ENCODE measurements at places on chromosomes 3 and 15.

DNA sequence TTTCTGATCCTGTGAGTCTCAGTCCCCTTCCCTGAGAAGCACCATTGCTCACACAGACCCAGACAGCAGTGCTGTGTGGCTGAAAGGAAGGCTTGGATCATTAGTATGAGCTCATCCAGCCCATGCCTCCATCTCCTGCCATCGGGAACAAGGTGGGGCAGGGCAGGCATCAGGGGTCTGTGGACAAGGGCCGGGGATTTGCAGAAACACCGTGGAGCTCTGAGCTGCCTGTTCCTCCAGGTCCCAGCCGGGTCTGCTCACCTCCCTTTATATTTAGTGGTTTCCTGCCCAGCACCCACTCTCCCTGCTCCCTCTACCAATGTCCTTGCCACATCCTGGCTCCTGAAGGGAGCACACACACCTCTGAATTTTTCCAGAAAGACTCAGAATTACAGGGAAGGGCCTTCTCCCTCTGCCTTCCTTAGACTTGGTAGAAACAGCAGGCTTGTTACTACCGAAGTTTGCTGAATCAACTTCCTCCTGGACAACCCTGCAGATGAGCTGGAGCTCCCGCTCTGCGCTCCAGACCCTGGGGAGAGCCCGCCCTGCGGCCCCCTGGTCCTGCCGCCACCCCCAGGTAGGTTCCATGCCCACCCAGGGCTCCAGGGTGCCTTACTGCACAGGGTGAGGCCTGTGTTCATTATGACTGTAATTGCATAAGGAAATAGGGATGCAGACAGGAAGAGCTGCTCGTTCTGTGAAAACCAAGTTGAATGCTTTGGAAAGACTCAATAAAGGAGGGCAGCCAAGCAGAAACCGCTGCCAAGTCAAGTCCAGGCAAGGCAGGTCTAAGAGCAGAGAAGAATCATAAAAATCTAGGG lies 128.1 kb downstream of the NSMCE3 start:
- no peak for DNase-seq

DNA sequence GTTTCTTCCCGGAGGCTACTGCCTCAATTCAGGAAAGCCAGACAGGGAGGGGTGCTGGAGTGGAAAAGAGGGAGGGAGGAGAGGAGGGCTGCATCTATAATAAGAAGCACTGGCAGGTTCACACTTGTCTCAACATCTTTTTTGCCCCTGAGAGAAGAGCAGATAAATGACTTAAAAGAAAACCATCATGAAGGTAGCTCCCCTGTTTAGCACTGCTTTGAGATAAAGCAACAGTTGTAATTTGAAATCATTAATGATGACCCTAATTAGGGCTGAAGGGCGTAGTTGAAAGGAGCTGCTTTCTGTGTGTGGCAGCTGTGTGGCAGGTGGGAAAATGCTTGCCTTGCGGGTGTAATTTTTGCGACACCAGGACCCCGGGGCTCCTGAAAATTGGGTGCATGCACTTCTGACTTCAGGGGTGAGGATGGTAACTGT lies 222.8 kb upstream of the IL12A start:
- no peak for DNase-seq

- DNase-seq, result no peak
These were observed 353.8 kb downstream of the NAALADL2 start for GRCh38 chr3:175212896-175213295.

- no peak for DNase-seq
These were observed 301.4 kb downstream of the OCA2 start for GRCh38 chr15:27797765-27798164.

DNA sequence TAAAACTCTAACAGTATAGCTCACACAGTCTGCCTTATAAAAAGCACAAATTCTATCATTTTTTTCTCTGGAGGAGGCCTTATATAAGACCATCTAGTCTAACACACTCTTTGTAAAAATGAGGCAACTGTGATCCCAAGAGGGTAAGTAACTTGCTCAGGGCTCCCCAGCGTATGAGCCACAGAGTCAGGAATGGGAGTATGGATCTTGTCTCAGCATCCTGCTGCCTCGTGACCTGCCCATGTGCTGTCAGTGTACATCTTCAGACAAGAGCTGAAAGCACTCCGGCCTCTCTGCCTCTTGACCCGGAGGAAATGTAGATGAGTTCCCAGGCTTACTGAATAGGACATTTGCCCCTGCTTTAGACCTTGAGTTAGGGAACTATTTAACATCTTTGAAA lies 28.4 kb upstream of the MEF2A start:
- DNase-seq, result no peak

DNA sequence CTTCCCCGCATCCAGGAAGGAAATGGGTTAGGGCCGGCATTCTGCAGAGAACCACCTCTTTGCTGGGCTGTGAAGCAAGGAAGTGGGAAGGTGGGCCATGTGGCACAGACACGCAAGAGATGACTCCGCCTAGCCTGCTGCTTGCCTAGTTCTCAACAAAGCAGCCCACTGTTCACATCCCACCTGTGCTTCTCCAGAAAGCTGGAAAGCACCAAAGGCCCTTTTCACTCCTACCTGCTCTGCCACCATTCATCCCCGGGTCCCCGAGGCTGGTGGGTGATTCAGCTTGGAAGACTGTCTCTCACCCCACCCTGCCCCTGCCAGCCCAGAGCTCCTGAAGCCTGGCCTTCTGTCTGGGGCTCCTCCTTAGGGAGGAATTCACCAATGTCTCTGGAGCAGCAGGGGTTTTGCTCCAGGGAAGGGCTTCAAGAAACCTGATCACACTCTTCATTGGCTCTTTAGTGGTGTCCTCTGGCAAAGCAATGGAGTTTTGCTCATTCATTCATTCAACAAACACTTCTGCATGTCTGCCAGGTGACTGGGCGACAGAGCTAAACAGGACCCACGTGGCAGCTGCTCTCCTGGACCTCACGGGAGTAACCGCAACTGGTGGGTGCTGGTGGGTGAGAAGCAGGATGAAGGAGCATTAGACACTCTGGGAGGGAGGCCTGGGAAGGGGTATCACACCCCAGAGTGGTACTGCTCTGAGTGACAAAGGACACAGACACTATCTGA lies 145.4 kb upstream of the TLE3 start:
- DNase-seq, result no peak

GRCh38 chr3:58173669-58174398 lies 36.9 kb downstream of the DNASE1L3 start:
- peak; percentile 54 for DNase-seq

DNA sequence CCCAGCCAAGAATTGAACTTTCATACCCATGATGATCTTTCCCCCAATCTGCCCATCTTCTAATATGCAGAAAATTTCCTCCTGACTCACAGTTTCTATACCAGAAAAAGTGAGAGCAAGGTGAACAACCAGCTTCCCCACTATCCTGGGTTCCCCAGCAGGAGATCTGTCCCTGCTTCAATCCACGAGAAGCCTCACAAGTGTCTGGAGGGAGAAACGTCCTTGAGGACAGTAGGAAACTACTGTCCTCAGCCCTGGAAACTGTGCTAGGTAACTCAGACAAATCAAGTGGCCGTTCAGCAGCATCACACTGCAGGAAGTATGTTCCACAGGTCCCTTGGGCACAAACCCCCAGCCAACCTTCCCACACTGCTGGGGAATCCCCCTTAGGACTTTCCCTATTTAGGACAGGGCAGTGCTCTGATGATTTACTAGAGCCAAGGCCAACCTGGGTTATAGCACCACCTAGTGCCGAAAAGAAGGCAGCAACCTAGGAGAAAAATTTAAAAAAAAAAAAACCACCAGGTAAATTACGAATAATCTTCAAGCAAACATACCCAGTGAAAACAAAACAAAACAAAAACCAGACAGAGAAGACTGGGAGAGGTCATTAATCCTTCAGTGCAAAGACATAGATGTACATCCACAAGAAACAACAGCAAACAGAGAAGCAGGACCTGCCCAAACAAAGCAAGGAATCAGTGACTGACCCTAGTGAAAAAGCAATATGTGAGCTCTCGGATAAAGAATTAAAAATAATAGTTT lies 36.0 kb downstream of the MORC1 start:
- peak; percentile 52 for DNase-seq

- DNase-seq, result peak; percentile 79
These were observed 684 bp upstream of the RPS27L start for GRCh38 chr15:63157891-63158431.

GRCh38 chr15:82303956-82304777 lies 41.5 kb downstream of the SAXO2 start:
- no peak for DNase-seq

DNA sequence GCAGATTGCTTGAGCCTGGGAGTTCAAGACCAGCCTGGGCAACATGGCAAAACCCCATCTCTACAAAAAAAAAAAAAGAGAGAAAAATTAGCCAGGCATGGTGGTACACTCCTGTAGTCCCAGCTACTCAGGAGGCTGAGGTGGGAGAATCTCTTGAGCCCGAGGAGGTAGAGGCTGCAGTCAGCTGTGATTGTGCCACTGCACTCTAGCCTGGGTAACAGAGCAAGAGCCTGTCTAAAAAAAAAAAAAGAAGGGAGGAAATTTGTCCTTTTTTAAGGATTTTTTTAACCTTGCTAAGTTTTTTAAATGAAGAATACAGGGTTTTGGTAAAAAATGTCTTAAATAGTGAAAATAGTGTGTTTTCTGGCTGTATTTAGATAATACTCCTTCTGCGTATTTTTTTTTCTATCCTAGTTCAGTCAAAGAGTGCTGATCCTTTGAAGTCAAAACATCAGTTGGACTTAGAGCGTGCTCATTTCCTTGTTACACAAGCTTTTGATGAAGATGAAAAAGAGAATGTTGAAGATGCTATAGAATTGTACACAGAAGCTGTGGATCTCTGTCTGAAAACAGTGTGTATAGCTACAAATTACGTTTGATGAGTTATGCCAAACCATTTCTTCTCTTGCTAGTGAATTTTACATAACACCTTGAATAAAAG lies 11.1 kb downstream of the CAPN7 start:
- DNase-seq, result no peak

- DNase-seq, result no peak
These were observed 62.7 kb downstream of the PDIA5 start for GRCh38 chr3:123129532-123129931.

GRCh38 chr3:172286548-172287148 lies 161.6 kb downstream of the GHSR start:
- DNase-seq, result no peak

DNA sequence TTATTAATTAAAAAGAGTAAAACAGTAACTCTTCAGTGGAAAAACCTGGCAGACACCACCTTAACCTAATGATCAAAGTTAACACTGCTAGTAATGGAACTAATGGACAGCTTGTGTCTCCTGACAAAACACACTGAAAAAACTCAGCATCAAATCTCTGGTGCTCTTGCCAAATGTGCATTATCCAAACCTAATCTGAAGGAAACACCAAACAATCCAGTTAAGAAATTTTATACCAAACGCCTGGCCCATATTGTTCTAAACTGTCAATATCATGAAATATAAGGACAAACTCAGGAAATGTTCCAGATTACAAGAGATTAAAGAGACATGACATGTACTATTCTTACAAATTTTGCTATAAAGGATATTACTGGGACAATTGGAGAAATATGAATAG lies 10.4 kb downstream of the RSL24D1 start:
- DNase-seq, result no peak

DNA sequence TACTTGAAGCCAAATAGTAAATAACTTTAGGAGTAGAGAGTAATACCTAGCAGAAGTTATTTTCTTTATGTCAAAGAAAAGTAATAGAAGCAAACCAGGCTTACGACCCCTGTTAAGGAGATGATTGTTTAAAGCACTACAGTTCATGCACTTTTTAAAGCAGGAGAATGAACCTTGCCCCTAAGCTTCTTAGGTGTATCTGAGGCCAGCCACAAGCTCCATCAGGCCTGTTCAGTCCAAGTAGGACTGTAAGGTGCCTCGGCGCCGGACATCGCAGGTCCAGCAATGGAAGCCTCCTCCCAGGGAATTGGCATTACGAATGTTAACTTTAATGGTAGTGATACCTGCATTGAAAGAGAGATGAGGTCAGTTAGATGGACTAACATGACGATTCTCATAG lies 16.5 kb downstream of the GATM start:
- DNase-seq, result no peak

GRCh38 chr3:40516201-40516600 lies 8.6 kb upstream of the ZNF621 start:
- DNase-seq, result no peak

DNA sequence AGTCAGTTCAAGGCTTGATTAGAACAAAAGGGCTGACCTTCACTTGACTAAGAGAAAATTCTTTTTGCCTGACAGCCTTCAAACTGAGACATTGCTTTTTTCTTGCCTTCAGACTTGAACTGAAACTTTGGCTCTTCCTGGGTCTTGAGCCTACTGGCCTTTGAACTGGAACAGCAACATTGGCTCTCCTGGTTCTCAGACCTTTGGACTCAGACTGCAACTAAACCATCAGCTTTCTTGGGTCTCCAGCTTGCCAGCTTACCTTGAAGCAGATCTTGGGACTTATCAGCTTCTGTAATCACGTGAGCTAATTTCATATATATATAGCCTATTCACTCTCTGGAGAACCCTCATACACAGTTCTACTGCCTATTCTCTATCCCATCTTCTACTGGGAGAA lies 19.5 kb upstream of the WDR49 start:
- no peak for DNase-seq

- peak; percentile 38 for DNase-seq
These were observed 59.1 kb downstream of the TRIM42 start for GRCh38 chr3:140736863-140737460.

DNA sequence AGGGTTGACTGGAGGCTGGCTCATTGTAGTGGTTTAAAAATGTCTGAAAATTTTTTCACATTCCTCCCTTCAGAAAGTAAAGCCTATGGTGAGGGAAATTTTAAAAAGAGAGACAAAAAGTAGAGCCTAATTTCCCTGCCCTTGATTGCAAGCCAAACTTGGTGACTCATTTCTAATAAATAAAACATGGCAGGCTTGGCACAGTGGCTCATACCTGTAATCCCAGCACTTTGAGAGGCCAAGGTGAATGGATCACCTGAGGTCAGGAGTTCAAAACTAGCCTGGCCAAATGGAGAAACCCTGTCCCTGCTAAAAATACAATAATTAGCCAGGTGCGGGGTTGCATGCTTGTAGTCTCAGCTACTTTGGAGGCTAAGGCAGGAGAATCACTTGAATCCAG lies 18.9 kb upstream of the ARRDC4 start:
- no peak for DNase-seq

DNA sequence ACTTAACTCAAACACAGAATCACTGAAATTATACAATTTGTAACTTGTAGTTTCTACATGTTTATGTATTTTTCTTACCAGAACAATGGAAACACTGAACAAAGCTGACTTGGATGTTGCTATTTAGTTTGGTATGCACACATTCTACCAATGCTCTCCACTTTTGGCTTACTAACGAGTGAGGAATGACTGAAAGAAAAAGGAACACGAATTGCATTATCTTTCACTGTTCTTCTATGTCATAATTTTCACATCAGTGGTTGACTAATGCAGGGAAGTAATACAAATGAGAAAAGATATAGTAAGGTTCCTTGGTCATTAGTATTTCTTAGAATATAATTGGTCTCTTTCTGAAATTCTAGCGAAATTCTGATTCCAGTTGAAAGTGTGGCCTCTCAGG lies 9.8 kb upstream of the CNTN3 start:
- no peak for DNase-seq

- no peak for DNase-seq
These were observed 11.4 kb upstream of the FETUB start for GRCh38 chr3:186628756-186629155.

Measured in KBM-7 (cell line).